ENCODE measurements at places on chromosomes 3 and 15.

- DNase-seq: no peak
Measured at GRCh38 chr3:67381667-67382272, 272.6 kb downstream of the SUCLG2 start.

DNA sequence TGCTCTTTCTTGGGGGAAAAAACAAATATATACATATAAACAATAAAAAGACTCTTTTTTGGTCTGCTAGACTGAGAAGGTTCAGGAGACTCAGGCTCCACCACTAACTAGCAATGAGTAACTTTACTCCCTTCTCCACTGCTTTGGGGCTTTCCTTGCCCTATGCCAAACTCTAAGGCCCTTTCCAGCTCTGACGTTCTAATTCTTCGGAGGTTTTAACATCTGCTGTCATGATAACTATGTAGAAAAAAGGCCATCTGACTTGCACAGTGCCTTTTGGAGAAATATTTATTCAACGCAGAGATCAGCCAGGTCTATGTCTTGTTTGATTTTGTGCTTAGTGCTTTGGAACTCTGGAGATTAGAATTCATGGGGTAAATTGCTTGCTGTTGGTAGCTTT lies 156.2 kb downstream of the TMCO5A start:
- no peak for DNase-seq

GRCh38 chr3:125479091-125479490 lies 40.9 kb downstream of the SNX4 start:
- DNase-seq: no peak

DNA sequence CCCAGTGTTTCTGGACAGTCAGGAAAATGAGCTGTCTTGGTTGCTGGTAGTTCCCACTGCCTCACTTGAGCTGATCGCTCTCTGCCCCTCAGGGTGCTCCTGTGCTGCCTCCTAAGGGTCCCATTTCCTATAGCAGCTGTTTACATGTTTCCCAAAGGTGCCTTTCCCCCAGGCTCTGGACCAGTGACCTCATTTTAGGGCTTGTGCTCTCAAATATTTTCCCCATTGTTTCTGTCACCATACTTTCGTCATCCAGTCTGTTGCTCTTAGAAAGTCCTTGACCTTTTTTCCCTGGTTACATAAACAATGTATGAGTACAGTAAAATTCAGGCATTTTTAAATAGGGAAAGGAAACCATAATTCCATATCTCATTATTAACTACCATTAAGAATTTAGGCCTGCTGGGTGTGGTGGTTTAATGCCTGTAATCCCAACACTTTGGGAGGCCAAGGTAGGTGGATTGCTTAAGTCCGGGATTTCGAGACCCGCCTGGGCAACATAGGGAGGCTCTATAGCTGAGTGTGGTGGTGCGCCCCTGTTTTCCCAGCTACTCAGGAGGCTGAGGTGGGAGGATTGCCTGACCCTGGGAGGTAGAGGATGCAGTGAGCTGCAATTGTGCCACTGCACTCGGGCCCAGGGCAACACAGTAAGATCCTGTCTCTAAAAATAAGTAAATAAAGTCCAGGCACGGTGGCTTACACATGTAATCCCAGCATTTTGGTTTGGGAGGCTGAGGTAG lies 11.7 kb downstream of the RAD54L2 start:
- no peak for DNase-seq

GRCh38 chr3:43869491-43869890 lies 178.8 kb downstream of the ABHD5 start:
- no peak for DNase-seq

DNA sequence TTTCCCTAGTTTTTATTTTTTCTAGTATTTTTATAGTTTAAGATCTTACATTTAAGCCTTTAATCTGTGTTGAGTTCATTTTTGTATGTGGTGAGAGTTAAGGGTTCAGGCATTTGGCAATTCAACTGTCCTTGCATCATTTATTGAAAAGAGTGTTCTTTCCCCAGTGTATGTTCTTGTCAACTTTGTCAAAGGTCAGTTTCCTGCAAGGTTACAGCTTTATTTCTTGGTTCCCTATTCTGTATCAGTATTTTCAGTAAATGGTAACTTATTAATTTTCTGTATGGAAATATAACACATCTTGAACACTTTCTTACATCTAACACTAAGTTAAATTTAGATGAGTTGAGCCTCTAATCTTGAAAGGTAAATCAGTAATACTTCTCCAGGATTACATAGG lies 1770.1 kb downstream of the OTOL1 start:
- no peak for DNase-seq

DNA sequence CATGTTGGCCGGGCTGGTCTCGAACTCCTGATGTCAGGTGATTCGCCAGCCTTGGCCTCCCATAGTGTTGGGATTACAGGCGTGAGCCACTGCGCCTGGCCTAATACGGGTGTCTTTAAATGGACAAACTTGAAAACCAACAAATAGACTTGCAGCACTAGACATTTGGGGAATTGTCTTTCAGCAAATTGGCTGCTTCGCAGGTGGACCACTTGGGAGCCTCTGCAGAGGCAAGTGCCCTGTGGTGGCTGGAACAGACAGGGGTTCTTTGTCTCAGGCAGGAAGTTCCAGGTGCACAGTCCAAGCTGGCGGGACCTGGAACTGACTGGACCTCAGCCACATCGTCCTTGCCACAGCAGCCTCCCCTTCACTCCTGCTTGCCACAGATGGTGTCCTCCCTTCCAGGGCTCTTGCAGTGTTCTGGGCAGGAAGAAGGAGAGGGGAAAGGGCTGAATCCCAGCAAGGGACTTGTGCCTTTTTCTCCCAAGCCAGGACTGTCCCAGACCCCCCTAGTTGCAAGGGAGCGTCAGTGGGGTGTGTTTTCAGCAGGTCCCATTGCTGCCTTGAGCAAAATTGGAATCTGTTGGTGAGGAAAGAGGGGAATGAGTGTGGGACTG lies 94.3 kb downstream of the TBC1D2B start:
- no peak for DNase-seq

GRCh38 chr3:20798666-20799065 lies 612.7 kb upstream of the SGO1 start:
- DNase-seq: no peak

GRCh38 chr15:77440378-77440999 lies 19.8 kb downstream of the HMG20A start:
- no peak for DNase-seq
